Renal cortical epithelial cell (primary cell): ENCODE measurements at places on chromosomes 11 and 22. TPM values are rescaled to one million over a fixed set of nuclear protein-coding genes. Genes with fewer than 3 reads are reported as not detected.

GRCh38 chr11:95337175-95337957, 106.4 kb upstream of the SESN3 start:
- peak; percentile 29 for DNase-seq

- no peak for DNase-seq
Measured at GRCh38 chr11:131672191-131672590, 301.8 kb downstream of the NTM start.

GRCh38 chr22:33920197-33920540, at the start of gene LARGE1:
Gene LARGE1, minus strand, starts transcription at chr22:33920476.
- no peak for DNase-seq

DNA sequence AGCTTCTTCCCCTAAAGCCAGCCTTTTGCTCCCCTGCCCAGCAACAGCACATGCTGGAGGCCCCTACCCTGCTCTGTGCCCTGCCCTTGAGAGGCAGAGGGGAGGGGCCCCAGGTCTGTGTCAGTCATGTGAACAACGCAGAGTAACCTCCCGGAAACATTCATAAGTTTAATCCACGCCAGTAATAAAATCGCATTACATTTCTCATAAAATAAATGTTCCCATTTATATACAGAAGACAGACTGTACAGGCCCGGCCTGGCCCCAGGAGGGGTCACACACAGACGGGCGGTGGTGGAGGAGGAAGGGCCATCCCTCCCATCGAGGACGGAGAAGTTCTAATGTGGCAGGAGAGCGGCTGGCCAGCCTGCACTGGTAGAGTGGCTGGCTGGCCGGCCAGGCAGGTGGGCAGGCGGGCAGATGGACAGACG, 39.5 kb downstream of the LMO1 start:
- DNase-seq: no peak

DNA sequence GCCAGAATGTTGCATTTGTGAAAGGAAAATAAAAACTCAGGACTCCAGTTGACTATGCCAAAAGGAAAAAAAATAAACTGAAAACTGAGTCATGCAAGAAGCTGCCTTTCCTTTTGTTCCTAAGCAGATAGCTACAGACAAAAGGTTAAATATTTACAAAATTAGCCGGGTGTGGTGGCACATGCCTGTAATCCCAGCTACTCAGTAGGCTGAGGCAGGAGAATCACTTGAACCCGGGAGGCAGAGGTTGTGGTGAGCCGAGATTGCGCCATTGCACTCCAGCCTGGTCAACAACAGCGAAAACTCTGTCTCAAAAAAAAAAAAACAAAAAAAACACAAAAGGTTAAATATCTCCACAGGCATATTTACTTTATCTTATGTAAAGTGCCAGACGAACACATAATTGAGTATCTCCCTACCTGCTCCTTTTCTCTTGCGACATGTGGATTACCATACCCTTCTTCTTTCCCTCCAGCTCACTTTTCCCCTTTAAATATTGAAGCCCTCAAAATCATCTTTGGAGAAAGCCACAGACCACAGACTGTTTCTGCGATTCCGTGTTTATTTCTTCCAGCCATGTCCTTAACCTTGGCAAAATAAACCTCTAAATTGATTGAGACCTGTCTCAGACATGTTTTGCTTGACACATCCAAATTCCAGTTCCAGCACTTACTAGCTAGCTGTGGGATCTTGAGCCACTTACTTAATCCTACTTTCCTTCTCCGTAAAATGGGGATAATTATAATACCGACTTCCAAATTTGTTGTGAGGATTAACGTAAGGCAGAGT, 2.3 kb upstream of the SMPD1 start:
- peak; percentile 96 for DNase-seq

DNA sequence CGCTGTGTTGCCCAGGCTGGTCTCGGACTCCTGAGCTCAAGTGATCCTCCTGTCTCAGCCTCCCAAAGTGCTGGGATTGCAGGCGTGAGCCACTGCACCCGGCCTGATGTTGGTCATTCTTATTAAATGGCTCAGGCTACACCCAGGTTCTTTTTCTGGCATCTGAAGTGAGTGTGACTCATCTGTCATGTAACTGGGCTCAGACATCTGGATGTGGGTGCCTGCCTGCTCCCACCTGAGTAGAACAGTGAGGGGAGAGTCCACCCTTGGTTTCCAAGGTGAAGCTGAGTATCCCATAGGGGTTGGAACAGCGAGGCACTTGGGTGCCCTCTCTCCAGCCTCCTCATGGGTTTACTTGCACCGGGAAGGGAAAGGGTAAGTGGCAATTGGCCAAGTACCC, 36.7 kb upstream of the EIF3D start:
- DNase-seq: no peak

DNA sequence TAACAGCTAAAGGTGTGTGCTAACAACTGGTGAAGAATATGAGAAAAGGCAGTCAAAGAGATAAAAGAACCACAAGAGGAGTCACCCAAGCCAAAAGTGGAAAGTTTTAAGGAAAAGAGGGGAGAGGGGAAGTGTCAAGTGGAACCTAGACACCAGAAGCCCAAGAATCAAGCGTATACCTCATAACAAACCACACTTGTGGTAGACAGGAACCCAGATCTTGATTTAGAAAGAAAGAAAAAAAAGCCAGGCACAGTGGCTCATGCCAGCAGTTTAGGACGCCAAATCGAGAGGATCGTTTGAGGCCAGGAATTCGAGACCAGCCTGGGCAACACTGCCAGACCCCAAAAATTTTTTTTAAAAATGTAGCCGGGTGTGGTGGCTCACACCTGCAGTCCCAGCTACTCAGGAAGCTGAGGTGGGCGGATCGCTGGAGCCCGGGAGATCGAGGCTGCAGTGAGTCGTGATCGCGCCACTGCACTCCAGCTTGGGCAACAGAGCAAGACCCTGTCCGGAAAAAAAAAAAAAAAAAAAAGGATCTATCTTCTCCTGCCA, 877 bp downstream of the SLC25A17 start:
- DNase-seq: no peak

DNA sequence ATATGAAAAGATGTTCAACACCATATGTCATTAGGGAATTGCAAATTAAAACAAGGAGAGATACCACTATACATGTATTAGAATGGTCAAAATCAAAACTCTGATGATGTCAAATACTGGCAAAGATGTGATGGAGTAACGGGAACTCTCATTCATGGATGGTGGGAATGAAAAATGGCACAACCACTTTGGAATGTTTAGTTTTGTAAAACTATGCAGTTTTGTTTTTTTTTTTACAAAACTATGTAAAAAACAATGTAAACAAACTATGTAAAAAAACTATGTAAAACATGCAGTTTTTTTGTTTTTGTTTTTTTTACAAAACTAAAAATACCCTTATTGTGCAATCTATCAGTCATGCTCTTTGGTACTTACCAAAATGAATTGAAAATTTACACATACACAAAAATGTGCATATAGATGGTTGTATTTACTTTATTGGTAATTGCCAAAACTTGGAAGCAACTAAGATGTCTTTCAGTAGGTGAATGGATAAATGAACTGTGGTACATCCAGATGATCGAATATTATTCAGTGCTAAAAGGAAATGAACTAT, 5.0 kb upstream of the USP47 start:
- no peak for DNase-seq

- DNase-seq: peak; percentile 11
Measured at GRCh38 chr11:60251485-60252212, 8.7 kb upstream of the MS4A4E start.

DNA sequence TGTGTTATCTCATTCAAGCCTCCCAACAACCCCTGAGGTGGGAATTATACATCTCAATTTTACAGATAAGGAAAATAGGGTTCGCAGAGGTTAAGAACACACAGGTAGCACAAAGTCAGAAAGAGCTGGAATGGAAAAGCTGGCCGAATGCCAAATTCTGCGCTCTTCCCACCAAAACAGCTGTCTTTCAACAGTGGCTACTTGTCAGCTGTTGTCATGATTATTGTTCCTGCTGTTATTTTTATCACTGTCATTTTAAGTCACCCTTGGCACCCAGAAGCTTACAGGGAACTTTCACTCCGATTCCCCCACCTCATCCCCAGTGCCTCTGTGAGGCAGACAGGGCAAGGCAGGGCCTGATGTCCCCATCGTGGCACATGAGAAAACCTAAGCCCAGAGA, 74.5 kb upstream of the CSNK2A3 start:
- no peak for DNase-seq

- DNase-seq: no peak
Measured at GRCh38 chr11:125408311-125408711, 87.8 kb downstream of the FEZ1 start.

GRCh38 chr22:17931400-17931825, 92.9 kb downstream of the MICAL3 start:
- DNase-seq: peak; percentile 52

DNA sequence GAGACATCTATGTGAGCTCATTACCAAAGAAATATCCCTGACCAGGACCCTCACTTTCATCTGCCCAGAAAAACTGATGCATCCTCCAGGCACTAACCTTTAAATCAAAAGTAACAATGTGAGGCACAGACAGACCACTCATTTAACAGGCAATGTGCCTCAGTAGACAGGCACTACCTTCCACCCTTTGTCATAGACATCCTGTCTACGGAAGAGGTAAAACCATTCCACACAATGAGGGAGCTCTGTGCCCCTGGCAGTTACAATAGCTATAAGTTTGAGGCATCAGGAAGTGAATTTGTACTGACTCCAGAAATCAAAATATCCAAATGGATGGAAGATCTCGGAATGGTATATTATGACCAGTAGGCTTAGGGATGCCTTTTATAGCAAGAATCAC, 6.7 kb upstream of the CAVIN3 start:
- DNase-seq: no peak

The MUC5AC gene
- total RNA-seq: not detected in 2 replicates

The OR52E8 gene
- not detected in 2 replicates for total RNA-seq

The PKNOX2 gene
- not detected in 2 replicates for total RNA-seq

The OR51A7 gene
- not detected in 2 replicates for total RNA-seq

The OR4D6 gene
- not detected in 2 replicates for total RNA-seq

The BATF2 gene
- 1.1 and 1.6 TPM in 2 replicates for total RNA-seq

The SMIM35 gene
- total RNA-seq: not detected in 2 replicates

The SPON1 gene
- 2.9 and 25.4 TPM in 2 replicates for total RNA-seq
